ENCODE measurements at places on chromosomes 2 and 18.

GRCh38 chr2:65430603-65431420 lies 1.6 kb downstream of the SPRED2 start:
- DNase-seq = no peak

GRCh38 chr2:127416506-127417001 lies 1.7 kb upstream of the PROC start:
- DNase-seq = no peak

DNA sequence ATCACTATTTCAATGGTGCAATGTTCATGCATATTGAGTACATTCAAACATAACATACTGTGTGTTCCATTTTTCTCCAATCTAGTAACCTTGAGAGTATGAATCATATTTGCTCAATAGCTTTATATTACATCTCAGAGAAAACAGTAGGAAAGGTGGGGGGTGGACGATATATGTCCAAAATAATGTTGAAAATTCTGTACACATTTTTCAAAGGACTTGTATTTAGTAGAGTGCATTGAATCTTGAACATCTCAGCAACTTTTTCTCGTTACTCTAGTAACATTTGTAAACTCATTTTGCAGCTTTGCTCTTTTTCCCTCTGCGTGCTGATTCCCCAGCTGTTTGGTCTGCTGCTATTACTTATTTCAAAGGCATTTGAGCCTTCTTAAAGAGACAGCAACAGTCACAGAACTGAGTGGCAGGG lies 1487.0 kb downstream of the LRP1B start:
- DNase-seq = no peak

DNA sequence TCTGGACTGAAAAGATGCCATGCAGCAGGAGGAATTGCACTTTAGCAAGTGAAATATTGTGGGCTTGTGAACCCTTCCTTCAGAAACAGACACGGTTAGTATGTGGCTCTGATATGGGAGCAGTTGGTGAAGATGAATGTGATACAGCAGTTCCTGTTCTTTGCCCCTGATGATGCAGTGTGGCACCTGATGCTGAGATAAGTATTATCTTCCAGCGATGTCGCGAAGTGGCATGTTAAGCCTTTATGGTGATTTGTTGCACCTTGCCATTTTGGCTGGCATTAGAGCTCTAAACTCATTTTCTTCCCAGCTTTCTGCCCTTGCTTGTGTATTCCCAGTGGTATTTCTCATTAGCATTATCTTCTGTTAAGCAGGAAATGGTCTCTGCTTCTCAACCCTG lies 441.6 kb upstream of the RAB12 start:
- DNase-seq = no peak

GRCh38 chr2:43294973-43295603 lies 68.7 kb upstream of the ZFP36L2 start:
- no peak for DNase-seq

DNA sequence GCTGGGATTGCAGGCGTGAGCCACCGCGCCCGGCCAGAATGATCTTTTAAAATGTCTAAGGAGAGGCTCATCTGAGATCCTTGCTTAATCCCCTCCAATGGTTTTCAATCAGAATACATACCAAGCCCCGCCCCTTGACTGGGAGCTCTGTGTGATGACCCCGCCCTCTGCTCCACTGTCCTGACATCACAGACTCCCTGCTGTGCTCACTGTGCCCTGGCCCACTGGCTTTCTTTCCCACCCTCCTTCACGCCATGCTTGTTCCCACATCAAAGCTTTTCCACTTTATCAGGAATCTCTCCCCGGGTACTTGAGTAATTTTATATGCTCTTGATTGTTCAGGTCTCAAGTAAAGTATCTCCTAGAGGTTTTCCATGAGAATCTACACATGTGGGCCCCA lies 762.3 kb upstream of the ID2 start:
- DNase-seq = no peak

DNA sequence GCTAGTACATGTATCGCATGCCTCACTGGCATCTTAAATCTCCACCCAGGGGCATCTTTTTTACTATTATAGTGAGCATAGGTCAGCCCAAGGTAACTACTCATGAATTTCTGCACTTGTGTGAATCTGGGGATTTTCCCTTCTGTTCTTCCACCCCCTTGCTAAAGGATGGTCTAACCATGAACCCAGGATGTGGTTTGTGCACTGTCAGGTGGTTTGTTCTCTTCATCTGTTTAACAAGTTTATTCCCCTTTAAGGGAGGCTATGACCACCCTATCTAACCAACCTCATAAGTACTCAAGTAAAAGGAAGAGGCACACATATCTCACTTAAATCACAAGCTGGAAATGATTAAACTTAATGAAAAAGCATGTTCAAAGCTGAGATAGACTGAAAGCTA lies 243.0 kb downstream of the RPRM start:
- no peak for DNase-seq

DNA sequence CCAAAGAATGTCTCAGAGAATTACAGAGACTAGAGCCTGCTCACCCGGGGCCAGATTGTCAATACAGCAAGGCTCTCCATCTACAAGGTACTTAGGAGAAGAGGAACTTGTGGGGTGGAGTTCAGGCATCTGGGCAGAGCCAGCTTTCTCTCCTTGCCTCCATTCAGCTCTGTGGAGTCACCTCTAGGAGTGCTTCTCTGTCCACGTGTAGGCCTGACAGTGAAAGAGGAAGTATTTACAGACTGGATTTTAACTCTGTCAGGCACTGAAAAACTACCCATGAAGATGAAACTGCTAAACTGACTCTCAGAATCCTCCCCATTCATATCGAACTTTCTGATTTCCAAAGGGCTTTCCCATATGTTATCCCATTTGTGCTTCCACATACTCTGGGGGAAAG lies 315.6 kb downstream of the SETBP1 start:
- DNase-seq = no peak

- DNase-seq = no peak
These were observed 76.4 kb downstream of the AGAP1 start for GRCh38 chr2:235570256-235570655.

DNA sequence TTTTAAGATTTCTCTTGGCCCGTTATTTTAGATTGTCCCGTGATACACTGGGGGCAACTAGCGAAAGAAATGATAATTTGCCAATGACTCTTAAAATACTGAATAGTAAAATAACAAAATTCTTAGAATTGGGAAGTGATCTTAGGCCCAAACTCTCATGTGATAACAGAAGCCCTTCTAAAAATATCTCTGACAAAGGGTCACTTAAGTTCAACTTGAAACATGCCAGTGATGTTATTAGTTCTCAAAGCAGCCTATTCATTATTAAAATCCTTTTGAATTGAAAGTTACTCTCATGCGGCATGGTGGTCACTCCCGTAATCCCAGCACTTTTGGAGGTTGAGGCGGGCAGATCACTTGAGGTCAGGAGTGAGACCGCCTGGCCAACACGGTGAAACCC lies 920.9 kb downstream of the NRXN1 start:
- DNase-seq = no peak

DNA sequence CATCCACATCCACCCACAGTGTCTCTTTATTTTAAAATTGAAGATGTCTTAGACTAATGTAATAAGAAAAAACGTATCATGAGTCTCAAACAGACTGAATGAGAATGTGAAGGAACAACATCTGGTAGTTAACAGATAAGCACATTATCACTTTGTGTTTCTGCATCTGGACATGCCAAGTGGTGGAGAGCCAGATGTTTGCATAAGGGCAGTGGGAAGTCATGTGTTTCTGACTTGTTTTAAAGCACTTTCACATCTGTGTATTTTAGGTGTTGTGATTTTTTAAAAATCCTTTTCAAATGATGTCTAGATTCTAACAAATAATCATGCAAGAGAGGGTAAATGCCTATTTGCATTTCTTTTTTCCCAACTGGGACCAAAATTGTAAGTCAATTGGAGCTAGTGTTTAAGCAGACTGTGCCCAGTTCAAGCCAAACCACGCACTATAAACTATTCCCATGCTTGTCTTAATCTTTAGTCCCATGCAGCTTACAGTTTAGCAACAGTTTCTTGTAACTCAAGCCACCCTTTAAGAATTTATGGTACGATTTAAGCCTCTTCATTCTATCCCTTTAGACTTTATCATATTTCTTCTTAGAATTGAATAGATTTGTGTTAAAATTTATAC lies 272.7 kb upstream of the DOK6 start:
- no peak for DNase-seq

DNA sequence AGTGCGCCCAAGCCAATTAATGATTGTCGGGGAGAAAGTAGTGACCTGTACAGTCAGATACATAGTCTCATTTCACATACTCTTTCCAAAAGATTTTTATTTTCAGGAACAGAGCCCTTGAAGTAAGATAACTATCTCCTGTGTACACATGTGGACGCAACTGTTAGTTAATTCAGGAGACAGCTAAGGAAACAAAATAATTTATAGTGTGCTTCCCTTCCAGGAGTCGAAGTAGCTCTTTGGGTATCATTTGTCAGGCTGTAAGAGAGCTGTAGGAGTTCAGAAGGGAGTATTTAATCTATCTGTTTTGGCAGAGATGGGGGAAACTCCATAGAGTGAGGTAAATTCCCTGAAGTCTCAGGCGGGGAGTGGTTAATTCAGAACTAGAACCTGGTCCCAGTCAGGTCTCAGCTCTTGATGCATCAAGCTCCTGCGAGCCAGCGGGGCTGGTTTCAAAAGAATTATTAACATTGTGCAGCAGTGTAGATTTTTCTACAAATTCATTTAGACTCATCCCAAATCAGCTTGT lies 63.0 kb downstream of the MAPK4 start:
- no peak for DNase-seq

DNA sequence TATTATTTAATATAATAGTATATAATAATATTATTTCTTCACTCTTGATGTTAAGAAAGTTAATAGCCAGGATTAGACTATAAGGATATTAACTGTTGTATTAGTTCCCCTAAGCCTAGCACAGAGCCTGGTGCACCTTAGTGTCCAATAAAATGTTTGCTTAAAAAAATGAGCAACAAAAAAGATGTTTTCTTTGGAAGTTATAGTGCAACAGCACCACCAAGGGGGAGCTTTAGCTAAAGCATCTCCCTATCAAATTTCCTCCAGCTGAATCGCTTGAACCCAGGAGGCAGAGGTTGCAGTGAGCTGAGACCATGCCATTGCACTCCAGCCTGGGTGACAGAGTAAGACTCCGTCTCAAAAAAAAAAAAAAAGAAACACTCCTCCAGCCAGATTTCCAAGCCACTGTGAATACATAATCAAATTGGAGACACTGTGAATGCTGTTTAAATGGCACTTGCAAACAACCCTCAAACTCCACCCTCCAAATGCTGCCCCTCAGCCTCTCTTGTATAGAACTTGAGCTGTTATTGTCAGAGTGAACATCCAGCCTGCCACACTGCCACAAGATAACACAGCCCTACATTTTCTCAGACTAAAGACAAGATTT lies 221.9 kb downstream of the DYM start:
- no peak for DNase-seq

GRCh38 chr2:69977186-69977585 lies 15.8 kb upstream of the ASPRV1 start:
- DNase-seq = no peak

DNA sequence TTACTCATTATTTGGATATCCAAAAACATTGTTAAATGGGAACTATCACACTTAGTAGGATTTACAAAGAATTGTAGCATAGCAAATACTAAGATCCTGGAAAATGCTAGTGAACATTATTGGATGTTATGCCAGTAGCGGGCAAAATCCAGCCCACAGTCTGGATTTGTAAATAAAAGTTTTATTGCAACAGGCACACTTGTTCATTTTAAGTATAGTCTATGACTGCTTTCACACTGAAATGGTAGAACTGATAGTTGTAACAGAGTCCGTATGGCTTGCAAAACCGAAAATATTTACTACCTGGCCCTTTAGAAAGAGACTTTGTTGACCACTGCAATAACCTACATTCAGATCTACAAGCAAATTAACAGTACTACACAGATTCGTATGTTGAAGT lies 53.6 kb downstream of the ACVR1 start:
- DNase-seq = no peak

- no peak for DNase-seq
These were observed 270.2 kb upstream of the RAB6C start for GRCh38 chr2:129709001-129709955.

DNA sequence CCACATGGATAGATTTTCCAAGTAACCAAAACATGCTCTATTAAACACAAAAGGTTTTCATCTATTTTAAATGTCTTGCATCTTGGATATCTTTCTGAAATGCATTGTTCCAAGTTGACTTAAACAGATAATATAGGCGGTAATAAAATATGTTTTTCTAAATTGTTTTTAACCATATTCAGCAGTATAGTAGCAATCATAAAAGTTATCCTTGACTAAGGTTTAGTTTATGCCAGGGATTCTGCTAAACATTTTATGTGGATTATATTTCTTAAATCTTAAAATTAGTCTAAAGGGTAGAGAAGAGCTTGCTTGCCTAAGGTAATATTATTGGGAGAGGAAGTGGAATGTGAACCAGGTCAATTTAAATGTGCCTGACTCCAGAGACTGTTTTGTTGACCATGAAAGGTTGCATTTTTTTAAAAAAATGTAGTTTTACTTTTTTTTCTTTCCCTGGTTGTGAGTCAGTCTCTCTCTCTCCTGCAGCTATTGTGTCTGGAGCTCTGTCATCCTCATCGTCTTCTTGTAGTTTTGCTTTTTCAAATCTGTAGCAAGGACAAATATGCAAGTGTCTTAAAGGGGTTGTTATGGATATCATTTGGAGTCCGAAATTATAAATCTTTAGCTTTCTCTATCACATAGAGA lies 309.1 kb upstream of the COL3A1 start:
- DNase-seq = no peak

DNA sequence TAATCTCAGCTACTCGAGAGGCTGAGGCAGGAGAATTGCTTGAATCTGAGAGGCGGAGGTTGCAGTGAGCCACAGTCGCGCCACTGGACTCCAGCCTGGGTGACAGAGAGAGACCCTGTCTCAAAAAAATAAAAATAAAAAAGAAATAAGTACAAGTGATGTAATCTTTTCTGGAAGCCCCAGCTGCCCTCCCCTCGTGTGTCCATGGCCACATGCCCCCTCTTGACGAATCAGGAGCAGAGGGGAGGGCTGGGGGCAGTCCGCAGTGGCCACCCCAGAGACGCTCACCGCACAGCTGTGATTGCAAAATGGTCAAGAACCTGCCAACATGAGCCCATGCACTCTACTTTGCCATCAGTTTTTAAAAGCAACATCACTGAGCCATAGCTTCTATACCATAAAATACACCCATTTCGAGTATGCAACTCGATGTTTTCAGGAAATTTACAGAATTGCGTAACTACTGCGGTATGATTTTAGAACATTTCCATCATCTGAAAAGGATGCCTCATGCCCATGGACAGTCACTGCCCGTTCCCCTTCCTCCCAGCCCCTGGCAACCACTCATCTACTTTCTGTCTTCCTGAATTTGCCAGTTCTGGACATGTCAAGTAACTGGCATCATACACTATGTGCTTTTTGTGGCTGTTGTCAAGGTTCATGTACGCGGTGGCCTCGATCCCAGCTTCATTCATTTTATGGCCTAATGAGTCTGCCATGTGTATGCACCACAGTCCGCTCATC lies 88.1 kb downstream of the NDUFA10 start:
- no peak for DNase-seq

DNA sequence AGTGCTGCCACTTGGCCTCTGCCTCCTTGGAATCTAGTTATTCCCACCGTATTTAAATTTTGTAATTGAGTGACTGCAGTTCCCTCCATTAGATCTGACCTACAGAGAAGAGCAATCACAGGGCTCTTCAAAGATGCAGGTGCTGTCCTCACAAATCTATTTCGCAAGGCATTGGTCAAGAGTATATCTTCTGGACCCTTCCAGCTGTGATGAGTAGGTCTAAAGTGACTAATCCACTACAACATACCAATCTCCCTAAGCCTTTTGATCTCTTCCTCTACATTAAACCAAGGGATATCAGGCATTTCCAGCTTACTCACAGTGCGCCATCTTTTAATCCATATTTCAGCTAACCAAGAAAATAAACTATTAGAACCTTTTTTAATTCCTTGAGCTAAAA lies 65.1 kb upstream of the COL3A1 start:
- DNase-seq = no peak

- no peak for DNase-seq
These were observed 122.2 kb downstream of the SLC8A1 start for GRCh38 chr2:40329739-40330030.
